ENCODE measurements at places on chromosomes 7 and 10.

- no peak for DNase-seq
Observed at GRCh38 chr10:97019213-97019844, 166.4 kb downstream of the SLIT1 start.

DNA sequence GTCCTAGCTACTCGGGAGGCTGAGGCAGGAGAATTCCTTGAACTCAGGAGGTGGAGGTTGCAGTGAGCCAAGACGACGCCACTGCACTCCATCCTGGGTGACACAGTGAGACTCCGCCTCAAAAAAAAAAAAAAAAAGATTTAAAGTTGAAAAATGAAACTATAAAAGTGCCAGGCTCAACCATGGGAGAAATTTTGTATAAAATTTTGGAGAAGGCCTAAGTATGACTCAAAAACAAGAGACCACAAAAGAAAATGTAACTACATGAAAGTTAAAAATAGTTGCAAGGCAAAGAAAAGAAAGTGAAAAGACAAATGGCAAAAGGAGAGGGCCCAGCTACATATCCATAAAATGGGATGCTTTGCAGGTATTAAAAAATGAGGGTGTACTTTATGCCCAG, 104.1 kb downstream of the ARHGAP22 start:
- DNase-seq, result no peak

DNA sequence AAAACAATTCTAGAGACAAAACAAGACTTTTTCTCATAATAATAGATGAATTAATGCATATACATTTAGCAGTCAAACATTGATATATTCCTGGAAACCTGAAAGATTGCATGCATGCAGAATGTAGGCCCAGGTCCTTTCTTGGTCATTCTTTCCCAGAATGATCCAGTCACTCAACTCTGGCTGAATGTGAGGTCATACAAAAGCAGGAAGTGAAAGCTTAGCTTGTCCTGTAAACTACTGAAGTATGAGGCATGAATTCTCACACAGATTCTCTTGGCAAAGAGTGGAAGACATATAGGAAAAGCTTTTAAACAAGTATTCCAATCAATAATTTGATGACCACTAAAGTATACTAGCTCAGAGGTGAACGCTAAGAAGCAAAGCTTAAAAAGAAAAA, 253.9 kb downstream of the PPP1R3A start:
- DNase-seq, result no peak

DNA sequence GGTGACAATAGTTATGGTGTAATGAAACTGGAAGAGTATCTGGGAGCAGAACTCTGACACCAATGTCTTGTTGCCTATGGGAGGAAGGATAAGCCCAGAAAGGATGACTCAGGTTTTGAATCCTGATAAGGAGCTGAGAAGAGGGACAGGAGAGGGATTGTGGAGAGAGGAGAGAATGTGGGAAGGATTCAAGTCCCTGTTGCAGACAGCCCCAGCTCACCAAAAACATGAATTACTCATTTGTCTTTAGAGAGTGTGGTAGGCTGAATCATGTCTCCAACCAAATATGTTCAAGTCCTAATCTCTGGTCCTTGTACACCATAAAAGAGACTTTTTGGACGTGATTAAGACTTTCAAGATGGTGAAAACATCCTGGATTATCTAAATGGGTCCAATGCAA, 206.9 kb upstream of the PHYHIPL start:
- no peak for DNase-seq

DNA sequence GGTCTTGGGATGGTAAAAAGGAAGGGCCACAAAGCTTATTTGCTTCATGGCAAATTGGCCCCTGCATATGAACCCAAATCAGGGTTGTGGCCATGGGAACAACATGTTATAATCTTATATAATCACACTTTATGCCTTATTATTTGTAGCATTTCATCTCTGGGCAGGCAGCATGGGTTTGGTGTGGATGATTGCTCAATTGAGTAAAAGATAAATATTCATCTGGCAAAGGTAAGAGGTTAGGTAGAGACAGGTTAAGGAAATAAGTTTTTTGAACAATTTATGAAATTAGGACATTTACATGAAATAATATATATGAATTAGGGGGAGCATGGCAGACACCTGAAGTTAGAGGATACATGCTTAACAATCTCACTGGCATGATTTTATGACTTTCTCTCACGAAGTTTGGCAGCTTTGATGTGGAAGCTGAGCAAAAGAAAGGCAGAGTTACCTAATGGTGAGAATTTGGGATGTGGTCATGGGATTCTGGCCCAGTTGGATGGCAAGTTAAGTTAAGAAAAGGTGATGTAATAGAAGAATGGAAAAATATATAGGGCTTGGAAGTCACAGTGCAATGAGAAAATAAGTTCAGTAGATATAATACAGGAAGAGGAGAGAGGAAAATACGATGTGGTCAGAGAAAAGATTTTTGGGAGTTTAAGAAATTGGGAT, 88.1 kb upstream of the FAM3C start:
- DNase-seq, result no peak

GRCh38 chr10:114220281-114220680, 18.8 kb upstream of the VWA2 start:
- DNase-seq, result no peak

DNA sequence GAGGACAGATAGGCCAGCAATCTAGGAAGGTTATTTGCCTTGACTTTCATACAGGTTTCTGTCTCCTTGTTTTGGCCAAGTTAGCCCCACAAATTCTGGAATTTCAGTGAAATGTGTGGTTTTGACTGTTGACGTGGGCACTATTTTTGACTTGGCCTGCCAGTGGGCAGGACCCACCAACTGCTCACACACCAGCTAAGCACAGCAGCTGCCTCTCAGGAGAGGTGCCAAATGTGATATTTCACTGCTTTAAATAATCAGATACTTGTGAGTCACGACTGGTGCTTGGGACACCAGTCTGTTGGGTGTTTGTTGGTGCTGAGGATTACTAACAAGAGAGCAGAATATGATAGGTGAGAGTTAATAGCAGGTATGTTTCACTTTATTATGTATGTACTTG, 409.7 kb upstream of the MTPN start:
- no peak for DNase-seq

- no peak for DNase-seq
Observed at GRCh38 chr7:43849047-43849446, 20.3 kb downstream of the MRPS24 start.

GRCh38 chr10:34677591-34677990, 137.5 kb downstream of the PARD3 start:
- DNase-seq, result no peak

GRCh38 chr10:131844529-131845084, 56.2 kb upstream of the PPP2R2D start:
- DNase-seq, result no peak

DNA sequence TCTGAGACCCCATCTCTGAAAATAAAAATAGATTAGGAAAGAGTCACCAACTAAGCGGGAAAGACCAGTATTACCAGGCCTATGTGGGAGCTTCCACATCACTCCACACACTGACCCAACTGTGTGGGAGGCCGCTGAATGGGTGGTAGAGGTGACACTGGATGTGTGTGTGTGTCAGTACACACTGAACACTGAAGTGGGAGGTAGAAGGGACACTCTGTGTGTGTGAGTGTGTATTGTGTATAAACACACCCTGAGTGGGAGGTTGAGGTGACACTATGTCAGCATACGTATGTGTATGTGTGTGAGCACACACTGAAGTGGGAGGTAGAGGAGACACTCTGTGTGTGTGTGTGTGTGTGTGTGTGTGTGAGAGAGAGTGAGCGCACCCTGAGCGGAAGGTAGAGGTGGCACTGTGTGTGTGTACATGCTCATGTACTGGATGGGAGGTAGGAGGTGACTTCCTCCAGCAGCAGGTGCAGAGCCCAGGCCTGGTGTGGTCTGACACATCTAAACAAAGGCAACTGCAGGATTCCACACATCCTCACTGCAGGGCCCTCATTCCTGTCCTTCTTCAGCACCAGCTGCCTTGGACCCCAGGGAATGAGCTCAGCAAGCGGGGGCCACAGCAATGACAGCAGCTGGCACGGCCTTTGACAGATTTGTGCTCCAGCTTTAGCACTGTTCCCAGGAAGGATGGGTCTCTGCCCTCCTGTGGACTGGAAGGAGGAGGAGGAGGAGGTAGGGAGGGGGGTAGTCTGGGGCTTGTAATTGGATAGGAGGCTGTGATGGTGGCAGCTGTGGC, 26.5 kb upstream of the RBM20 start:
- DNase-seq, result no peak

GRCh38 chr10:6721480-6721879, 141.4 kb upstream of the PRKCQ start:
- DNase-seq, result no peak

- no peak for DNase-seq
Observed at GRCh38 chr7:54546081-54546985, 4.2 kb downstream of the VSTM2A start.

DNA sequence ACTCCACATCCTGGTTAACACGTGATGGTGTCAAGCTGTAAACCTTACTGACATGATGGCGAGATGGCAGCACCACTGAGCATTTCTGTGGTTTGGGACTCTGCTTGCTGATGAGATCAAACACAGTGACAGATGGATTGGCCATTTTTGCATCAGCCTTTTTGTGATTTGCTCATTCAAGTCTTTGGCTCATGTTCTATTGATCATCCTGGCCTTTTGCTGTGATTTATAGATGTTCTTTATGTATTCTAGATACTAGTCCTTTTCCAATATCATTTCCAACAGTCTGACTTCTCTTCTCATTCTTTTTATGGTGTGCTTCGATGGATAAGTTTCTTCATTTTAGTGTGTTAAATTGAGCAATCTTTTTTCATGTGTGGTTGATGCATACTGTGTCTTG, 24.7 kb upstream of the DIP2C start:
- DNase-seq, result no peak

GRCh38 chr10:96743988-96744585, 23.8 kb upstream of the PIK3AP1 start:
- no peak for DNase-seq

DNA sequence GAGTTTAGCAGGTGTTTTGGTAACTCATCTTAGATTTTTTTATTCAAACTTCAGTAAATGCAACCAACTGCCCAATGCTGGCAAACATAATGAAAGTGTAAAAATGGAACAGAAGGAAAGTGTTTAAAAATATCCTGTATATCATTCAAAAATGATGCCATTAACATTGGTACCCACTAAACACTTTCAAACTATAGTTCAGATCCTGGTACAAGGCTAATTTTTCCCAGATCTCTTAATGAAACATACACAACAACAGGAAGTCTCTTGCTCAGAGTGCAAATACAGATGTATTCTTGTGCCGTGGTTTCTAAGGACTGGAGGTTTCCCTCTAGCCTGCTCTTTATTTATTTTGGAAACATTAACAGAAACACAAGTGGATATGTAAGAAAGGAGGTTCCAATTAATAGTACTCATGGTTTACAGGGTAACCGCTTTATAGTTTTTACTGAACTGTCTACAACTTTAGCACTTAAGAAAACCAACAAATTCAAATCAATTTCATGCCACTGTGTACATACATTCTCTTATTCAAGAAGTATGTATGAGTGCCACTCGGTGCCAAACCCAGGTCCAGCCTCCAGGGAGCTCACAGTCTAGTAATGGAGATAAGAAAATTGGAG, 176.0 kb upstream of the AKR1E2 start:
- DNase-seq, result no peak

- no peak for DNase-seq
Observed at GRCh38 chr7:109003742-109004141, 434.1 kb downstream of the DNAJB9 start.
